H7 (cell line): ENCODE measurements at places on chromosomes 2 and 18.

DNA sequence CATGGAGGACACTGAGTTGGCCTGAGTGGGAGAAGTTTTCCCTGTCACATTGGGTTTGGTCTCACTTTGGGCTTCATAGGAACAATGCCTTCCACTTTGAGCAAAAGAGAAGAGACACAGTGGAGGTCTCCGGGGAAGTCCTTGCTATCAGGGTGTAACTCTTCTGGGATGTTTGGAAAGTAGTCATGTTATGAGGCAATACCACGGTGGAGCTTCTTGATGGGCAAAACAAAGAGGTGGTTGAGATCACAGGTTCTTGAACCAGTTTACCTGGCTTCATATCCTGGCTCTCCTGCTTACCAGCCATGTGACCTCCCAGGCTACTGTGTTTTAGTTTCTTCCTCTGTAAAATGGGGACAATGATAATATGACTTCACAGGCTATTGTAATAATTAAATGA, 478.6 kb downstream of the SLC4A3 start:
- DNase-seq: no peak

GRCh38 chr18:25284861-25285550, 67.0 kb downstream of the ZNF521 start:
- DNase-seq: peak; percentile 7

DNA sequence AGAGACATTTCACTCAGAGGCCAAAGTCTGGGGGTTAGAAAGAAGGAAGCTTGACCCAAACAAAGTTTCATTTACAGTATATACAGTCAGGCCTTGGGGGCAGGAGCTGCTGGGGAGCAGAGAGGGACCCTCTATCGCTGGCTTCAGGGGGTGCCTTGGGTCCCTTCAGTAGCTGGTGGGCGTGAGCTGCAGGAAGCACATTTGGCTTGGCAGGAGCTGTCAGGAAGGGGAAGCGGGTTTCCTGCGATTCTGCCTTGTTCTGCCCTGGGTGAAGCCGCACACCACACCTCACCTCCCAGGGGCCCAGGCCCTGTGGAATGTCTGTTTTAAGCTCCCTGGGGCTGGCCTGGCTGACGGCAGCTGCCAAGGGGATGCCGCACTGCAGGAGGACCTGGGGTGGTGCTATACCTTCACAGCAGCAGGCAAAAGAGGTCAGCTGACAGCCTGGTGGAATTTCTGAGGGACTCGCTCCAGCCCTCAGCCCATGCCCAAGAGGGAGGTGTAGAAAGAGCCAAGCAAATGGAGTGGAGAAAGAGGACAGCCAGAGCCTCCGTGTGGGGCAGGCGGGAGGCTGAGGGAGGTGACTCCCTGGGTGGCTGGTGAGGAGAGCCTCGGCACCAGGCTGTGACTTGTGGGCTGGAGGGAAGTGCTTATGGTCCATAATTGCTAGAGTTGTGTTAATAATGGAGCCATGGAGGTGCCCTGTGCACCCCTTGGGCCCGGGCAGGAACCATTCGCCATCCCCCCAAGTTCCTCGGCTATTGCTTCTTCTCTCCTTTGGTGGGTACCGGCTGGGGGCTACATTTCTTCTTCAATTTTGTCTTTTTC, 43.9 kb downstream of the PSD4 start:
- peak; percentile 70 for DNase-seq

DNA sequence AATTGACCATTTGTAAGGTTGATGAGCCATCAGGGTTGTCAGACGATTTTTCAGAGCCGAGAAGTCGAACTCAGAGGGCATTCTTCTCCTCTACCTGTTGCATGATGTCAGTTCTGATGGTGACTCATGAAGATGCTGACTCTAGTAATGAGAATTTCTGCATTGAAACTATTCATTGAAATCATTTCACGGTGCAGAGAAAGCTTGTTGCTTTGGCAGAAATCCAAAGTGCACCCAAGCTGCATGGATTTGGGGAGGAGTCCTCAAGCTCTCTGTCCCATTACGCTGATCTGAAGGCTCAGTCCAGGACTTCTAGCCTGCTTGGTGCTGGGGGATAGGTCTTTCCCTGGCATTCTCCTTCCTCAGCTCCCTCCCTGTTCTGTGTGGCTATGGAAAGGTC, 125.7 kb upstream of the PXDN start:
- no peak for DNase-seq

- DNase-seq: no peak
Observed at GRCh38 chr2:119428488-119429224, 3.0 kb upstream of the TMEM37 start.

- DNase-seq: no peak
Observed at GRCh38 chr2:121123268-121123667, 161.7 kb downstream of the TFCP2L1 start.

- DNase-seq: no peak
Observed at GRCh38 chr2:148167241-148167766, 146.4 kb downstream of the MBD5 start.

DNA sequence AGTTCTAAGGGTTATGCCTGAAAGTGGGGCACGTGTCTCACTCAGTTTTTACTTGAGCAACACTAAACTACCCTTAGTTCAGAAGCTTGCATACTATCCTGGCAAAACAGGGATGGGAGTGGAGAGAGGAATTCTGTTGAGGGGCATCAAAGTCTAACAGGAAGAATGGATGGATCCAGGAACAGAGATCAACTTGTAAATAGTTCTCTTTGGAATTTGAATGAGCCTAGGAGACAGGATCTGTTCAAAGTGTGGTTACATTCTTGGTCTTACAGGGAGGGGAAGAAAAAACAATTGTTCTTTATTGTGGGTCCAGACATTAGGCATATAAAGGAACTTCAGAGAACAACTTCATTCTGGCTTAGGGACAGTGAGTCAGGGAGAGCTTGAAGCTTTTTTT, 560.2 kb downstream of the CNTNAP5 start:
- DNase-seq: no peak

DNA sequence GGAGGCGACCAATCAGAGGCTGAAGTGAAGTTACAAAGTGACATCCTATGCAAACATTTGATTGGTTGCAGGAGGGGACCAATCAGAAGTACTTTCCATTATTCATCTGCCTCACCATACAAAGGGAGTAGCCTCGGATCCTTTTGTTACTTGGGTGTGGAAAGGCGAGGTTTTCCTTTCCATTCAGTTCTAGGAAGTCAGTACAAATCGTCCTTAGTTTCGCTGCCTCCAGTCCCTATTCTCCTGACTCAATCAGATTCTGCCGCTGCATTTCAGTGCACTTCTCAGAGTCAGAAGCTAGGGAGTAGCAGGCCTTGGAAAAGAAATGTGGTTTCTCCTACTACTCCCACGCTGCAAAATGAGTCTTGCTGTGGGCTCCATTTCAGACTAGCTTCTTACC, 149.4 kb downstream of the DTNA start:
- DNase-seq: no peak

- peak; percentile 92 for DNase-seq
Observed at GRCh38 chr2:113157118-113157896, 16.5 kb upstream of the PSD4 start.

DNA sequence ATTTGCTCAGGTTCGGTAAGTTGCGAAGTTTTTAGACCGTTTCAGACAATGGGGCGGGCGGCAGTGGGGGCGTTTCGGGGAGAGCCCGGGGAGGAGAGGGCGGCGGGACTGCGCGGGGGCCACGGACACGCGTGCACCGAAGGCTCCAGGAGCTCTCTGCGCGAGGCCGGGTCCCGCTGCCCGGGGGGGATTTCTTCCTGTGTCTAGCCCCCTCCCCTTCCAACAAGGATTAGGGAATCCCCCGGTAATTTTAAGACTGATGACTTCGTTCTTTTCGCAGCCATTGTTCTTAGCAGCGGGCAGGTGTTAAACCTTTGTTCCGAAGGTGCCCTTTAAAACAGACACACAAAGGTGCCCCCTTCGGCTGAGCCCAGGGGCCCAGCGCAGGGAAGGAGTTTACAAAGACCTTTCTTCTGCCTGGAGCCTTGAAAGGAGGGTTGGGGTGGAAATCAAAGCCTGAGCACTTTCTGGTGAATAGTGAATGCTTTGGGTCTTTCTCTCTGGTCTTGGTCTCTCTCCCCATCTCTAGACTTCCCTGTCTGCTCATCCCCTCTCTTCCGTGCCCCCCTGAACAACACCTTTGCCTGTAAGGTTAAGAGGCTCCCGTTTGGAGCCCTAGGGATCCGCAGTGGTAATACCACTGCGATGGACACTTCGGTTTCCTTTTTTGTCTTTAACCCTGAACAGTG, 2.1 kb downstream of the TRIB2 start:
- DNase-seq: peak; percentile 72
